Astrocyte of the hippocampus (primary cell): ENCODE measurements at places on chromosomes 11 and 22.

- DNase-seq: no peak
Measured at GRCh38 chr11:76625472-76626186, 44.9 kb downstream of the LRRC32 start.

DNA sequence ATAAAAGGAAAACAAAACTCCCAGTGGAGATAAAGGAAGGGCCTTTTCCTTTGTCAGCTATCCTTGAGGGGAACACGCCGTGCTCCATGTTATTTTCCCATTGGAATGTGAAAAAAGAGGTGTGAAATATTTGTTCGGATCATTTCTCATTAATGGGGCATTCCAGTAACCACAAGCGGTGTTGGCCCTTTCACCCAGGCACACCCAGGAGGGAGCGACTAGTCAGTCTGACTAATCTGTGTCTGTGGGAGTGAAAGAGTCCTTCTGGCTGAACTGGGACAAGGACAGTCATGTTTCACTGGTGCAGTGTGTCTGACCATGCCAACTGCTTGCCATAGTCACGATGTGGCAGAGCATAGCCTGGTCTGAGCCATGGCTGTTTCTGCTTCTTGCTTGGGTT, 13.0 kb upstream of the MYEOV start:
- DNase-seq: peak; percentile 93

DNA sequence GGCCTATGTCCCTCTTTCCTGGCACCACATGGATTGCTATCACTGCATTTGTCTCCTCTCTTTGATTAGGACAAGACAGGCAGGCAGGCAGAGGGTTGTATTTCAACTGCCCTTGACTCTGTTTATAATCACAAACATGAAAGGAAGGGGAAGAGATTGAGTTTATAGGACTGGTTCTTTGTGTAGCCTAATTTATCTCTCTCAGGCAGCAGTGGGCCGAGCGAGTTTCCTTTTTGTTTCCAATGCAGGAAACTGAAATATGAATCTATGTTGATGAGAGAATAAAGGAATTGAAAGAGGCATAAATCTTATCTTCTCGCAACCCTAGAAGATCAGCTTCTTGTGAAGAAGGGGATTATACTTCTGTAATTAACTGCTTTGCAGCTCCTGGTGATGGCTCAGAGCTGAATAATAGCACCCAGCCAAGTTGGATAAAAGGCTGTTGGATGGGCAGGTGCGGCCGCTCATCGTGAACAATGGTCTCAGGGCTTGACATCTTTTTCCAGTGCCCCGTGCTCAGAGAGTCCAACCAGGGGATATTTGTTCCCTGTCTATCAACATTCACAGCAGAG, 80.6 kb upstream of the SYT13 start:
- no peak for DNase-seq

GRCh38 chr22:11253000-11253511, 4274.9 kb upstream of the OR11H1 start:
- DNase-seq: no peak
